ENCODE measurements at places on chromosomes 4 and X.
A peak's percentile ranks its signal among the peaks of the same experiment; 100 is the strongest.

DNA sequence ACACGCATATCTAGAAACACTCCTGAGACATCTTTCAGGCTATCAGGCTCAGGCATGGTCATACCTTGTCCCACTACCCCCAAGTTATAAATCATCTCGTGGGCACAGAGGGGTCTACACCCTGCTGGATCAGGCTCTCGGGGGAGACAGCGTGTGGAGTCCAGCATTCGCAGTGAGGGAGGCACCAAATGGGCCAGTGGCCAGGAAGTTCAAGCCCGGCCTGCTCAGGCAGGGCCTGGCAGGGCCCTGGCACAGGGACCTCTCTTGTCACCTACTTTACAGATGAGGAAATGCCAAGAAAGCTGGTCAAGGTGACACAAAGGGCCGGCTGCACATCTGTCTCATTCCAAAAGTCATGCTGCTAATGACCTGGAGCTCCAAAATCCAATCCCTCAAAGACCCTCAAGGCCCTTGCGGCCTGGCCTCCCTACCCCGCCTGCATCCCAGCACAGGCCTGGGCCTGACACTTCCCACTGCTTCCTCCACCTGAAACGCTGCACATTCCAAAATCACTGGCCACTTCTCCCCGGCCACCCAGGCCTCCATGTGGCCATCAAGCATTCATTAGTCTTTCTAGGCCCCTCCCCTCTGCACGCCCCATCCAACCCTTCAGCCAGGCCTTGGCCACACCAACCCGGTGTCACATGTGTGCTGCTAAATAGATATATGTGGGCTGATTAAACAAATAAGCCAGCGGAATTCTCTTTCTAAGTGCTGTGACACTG is 35.6 kb downstream of the ACOX3 start:
- no peak for DNase-seq

DNA sequence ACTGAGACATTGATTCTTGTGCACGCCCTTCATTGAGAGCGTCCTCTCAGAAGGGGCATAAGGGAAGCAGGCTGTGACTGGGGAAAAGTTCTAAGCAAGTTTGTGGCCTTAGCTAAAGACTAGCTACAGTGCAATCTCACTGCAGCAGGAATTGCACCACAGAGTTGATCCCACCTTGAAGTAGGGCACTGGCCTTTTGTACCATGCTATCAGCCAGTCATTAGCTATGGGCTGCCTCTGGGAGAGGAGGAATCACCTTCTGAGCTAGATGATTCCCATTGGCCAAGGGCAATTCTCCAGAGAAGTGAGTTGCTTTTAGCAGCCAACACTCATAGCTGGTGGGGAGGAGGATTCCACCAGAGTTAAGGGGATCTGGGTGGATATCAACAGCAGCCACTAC is 142.6 kb upstream of the SCML1 start:
- DNase-seq, result no peak

DNA sequence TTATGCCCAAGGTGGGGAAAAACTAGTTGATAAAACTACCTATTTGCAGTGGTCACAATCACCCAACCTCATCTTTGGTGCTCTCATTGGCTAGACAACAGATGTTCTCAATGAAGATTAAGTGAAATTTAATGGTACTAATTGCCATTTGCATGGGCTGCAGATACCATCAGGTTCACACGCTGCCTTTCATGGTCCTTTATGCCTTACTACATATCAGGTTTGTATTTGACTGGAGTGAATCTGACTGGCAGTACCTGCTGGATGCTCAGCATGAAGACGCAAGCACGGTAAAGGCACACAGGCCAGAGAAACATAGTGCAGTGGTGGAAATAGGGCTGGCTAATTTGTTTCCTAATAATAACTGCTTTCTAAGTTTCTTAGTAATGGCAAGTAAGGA is 48.3 kb downstream of the DCX start:
- no peak for DNase-seq

DNA sequence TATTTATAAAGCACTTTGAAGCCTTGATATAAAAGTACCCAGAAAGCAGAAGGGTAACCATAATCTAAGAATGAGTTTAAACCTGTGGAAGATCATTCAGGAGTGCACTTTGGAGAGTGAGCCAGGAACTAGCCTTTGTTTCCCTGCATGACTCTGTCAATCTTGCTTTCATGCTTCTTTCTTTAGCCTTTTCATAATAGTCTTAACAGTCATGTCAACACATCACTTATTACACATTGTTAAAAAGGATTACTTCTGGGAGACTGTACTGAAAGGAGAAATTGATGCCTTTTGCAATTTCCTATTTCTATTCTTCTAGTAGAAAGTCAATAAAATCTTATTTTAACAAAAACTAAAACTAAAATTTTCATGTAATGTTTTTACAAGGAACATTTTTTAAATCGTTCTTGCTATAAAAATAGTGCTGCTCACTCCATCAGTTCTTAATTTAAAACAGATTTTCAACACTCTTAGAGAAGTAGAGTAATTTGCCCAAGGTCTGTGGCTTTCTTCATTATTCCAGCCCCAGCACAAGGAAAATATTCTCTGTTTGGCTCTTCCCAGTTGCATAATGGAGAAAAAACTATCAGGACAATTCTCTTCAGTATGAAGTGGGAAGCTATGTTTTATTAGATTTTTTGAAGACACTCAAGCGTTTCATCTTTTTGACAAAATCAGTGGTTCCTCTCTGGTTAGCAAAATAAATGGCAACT is 35.4 kb upstream of the SPP1 start:
- no peak for DNase-seq

GRCh38 chrX:12758291-12758690 is 32.9 kb upstream of the PRPS2 start:
- no peak for DNase-seq

DNA sequence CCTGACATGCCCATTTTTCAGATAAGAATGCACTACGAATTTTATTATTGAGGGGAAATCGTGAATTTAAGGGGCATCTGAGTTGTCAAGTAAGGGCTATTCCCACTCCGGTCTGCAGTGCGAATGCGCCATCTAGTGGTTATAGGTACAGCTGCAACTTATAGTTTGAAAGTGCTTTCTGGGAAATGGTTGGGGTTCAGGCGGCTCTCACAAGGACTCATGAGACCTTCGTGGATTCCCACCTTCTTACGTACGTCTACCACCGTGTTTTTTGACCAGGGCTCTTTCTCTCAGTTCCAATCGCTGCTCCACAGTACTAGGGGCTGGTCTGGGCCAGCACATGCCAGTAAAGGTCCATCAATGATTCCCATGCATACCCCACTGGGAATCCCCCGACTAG is 12.3 kb downstream of the MSL3 start:
- DNase-seq, result peak; percentile 8

GRCh38 chr4:119536572-119537528 is 91.8 kb downstream of the PDE5A start:
- DNase-seq, result no peak

GRCh38 chr4:150385606-150386005 is 196.3 kb upstream of the MAB21L2 start:
- peak; percentile 43 for DNase-seq

- no peak for DNase-seq
Observed at GRCh38 chr4:138828926-138829325, 186.7 kb upstream of the NOCT start.

- DNase-seq, result no peak
Observed at GRCh38 chr4:183823434-183823833, 81.7 kb upstream of the STOX2 start.

GRCh38 chr4:83771113-83771705 is 235.3 kb downstream of the GPAT3 start:
- no peak for DNase-seq

DNA sequence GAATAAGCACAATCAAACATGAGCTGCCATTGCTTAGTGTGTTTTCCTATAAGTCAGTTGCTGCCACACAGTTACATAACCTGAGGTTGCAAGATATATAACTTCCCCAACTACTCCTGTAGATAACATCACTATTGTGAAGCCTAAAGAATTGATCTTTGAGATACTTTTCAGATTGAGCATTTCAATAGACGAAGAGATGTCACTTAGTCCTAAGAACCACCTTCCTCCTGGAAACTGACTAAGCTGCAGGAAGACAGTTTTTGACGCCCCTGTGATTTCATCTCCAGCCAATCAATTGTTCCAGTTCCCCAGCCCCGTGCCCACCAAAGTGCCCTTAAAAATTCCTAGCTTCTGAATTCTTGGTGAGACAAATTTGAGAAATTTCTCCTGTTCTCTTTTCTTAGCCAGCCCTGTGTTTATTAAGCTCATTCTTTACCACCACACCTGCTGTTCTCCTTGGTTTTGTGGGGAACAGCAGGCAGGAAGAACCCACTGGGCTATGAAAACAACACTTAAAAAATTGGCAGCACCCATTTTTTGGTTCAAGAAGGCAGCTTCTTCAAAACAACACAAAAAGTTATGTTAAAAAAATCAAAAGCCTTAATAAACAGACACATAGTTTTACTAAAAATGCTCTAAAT is 317.1 kb upstream of the PABPC4L start:
- DNase-seq, result no peak

- DNase-seq, result no peak
Observed at GRCh38 chr4:179695175-179695574, 2252.9 kb upstream of the AGA start.

GRCh38 chr4:5366421-5366820 is 315.1 kb downstream of the STK32B start:
- no peak for DNase-seq

DNA sequence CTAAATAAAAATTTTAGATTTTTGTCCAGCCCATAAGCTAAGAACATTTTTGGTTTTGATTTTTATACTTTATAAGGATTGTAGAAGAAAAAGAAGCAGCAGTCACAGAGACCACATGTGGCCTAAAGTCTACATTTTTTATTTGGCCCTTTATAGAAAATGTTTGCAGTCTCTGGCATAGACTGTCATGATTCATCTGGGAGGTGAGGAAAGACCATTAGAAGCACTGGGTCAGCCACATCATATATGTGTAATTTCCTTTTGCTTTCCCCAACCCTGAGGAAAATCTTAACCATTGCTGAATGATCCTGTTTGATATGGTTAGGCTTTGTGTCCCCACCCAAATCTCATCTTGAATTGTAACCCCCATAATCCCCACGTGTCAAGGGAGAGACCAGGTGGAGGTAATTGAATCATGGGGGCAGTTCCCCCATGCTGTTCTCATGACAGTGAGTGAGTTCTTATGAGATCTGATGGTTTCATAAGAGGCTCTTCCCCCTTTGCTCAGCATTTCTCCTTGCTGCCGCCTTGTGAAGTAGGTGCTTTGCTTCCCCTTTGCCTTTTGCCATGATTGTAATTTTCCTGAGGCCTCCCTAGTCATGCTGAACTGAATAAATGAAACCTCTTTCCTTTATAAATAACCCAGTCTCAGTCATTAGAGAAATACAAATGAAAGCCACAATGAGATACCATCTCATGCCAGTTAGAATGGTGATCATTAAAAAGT is 12.1 kb upstream of the COPS4 start:
- no peak for DNase-seq

- no peak for DNase-seq
Observed at GRCh38 chrX:122850326-122850725, 333.8 kb upstream of the GRIA3 start.

DNA sequence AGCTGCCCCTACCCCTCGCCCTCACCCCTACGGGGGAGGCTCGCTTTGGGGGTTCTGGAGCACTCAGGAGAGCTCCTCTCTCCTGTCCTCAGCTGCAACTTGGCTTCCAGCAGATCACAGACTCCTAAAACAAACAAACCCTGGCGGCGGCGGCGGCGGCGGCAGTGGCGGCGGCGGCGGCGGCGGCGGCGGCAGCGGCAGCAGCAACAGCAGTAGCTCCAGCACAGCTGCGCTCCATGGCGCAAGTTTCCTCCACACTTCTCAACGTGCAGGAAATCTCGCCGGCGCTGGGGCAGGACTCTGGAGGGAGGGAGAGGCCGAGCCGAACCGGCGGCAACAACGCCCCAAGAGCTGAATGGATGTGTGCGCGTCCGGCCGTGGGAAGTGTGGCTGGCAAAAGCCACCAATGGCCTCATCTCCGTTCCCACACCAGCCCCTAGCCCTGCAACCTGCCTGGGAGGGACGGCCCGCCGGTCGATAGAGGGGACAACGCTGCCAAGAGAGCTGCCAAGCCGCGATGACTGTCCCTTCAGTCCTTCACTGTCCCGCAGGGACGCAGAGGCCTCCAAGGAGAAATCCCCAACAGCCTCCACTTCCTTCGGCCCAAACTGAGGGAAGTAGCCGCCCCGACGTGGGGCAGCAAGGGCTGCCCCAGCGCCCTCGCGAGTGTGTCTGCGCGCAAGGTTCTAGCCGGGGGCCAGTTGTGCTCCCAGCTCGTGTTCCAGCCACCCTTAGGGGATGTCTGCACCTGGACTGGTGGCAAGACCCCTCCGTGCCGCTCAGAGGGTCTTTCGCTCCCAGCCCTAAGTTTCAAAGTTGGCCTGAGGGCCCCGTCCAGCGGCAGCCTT is 775 bp downstream of the SHROOM4 start:
- no peak for DNase-seq

DNA sequence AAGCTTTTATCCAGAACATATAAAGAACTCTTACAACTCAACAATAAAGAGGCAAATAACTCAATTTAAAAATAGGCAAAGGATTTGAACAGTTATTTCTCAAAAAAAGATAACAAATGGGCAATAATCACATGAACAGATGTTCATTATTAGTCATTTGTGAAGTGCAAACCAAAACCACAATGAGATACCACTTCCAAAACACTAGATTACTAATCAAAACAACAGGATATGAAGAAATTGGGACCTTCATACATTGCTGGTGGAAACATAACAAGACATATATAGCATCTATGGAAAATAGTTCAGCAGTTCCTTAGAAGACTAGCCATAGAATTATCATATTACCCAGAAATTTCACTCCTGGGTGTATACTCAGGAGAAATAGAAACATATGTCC is 224.6 kb downstream of the FBXO8 start:
- no peak for DNase-seq

GRCh38 chr4:169383724-169384123 is 113.0 kb upstream of the SH3RF1 start:
- no peak for DNase-seq

- DNase-seq, result no peak
Observed at GRCh38 chrX:153714256-153714655, 9.9 kb downstream of the BCAP31 start.

DNA sequence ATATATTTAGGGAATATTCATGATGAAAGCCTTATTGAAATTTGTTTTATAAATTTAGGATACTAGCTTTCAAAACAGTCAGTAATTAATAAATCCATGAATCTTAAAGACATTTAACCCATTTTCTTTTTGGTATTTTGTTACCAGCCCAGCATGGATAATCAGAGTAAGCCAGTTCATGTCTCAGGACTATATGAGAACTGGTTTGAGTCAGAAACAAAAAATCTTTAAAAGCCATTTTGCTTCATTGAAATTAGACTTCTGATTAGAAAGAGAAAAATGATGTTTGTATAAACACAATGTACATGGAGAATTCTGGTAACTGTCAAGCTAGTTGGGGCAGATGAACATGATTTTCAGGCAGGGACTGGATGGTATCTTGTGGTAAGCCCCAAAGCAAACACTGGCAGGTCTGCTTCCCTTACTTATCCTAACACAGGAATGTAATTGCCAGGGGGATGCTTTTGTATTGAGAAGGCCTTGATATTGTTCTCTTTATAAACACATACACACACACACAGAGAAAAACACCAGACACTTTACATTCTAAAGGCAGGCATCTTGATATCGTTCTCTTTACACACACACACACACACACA is 9.4 kb downstream of the ARHGAP10 start:
- DNase-seq, result no peak

GRCh38 chr4:108036213-108036612 is 46.5 kb downstream of the HADH start:
- no peak for DNase-seq

- DNase-seq, result no peak
Observed at GRCh38 chrX:122546269-122546668, 637.8 kb upstream of the GRIA3 start.
